ENCODE measurements at places on chromosomes 7 and 10.

DNA sequence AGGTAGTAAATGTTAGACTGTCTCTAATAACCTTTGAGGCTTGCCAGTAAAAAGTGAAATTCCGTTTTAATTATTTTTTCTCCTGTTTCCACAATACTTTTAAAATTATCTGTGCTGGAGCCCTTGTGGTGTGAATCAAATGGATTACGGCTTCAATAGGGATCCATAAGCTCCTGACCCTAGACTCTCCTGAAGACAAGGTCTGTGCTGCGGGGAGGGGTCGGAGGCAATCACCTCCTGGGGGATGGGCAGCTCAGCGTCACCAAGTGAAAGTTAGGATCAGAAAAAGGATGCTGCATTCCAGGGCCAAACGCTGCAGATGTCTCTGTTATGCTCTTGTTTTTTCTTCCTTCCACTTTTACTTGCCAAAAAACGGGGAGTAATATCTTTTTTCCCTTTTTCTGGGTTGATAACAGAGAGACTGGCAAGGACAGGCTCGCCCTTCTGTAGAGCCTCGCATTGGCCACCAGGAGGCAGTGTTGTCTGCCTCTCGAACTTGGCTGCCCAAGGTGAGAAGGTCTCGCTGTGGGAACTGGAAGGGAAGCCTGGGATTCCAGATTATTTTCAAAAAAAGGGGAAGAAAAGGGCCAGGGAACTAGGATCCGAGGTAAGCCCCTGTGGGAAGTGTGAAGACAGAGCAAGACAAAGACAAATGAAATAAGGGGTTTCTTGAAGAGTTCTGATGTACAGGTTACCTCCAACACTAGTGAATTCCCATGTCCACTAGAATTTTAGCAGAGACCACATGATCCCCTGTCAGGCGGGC is 621.9 kb downstream of the ACTR3B start:
- peak; percentile 28 for DNase-seq

DNA sequence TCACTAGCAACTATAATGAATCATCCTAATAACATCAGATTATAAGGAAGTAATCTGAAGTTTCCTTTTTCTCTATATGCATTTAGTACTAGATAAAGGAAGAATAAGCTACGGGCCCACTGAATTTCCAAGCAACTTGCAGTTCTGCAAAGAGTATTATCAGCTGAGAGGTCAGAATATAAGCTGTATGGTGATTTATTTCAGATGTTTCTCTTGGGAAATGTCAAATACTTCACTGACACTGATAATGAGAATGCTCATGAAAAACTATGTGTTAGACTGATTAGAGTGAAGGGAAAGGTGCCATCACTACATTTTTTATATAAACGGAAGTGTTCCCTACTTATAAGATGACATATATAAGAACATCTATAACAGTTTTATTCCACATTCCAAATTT is 251.2 kb upstream of the HGF start:
- no peak for DNase-seq

DNA sequence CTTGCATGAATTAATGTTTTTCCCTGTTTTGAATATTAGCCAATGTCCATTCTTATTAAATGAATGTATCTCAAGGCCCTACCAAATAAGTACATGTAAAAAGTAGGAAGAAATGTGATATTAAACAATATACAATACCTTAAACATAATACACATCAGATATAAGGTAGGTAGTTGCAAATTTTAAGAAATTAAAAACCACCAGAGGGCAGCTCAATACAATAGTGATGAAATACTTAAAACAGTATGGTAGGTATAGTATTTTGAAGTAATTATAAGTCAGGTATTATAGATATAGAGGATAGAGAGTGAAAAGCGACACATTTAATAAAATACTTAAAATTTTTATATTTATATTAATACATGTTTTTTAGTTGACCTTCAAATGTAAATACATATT is 43.6 kb upstream of the CDK14 start:
- no peak for DNase-seq

- no peak for DNase-seq
Observed at GRCh38 chr7:104826135-104826534, 187.9 kb upstream of the KMT2E start.

GRCh38 chr10:88222881-88223280 is 359.5 kb downstream of the PTEN start:
- no peak for DNase-seq

DNA sequence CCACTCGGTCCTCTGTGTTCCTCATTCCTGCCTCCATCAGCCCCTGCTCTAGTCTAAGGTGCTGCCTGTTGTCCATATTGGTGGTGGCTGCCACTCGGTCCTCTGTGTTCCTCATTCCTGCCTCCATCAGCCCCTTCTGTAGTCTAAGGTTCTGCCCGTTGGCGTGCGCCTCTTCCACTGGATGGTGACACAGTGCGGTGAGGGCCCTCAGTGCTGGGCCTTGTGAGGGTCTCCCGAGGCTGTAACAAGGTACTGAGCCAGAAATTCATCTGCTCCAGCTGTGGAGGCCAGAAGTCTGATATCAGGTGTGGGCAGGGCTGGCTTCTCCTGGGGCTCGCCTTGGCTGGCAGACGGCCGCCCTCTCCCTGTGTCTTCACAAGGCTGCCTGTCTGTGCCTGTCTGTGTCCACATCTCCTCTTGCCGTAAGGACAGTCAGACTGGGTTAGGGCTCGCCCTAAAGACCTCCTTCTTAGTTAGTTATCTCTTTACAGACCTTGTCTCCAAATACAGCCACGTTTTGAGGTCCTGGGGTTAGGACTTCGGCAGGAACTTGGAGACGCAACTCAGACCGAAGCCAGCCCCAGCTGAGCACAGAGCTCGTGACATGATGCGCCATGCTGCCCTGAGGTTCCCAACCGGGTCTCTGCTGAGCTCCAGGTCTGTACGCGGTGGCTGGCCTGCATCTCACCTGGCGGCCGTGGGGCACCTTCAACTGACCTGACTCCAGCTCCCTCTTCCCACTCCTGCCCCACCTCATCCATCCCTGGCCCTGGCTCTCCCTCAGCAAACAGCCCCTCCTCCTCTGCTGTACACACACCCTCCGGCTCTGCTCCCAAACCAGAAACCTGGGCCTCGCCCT is 181.4 kb upstream of the SHH start:
- no peak for DNase-seq

GRCh38 chr10:91593834-91594233 is 39.0 kb downstream of the PPP1R3C start:
- no peak for DNase-seq

- no peak for DNase-seq
Observed at GRCh38 chr7:131276748-131277147, 50.9 kb upstream of the MKLN1 start.

- no peak for DNase-seq
Observed at GRCh38 chr10:129945941-129946760, 17.9 kb downstream of the EBF3 start.

DNA sequence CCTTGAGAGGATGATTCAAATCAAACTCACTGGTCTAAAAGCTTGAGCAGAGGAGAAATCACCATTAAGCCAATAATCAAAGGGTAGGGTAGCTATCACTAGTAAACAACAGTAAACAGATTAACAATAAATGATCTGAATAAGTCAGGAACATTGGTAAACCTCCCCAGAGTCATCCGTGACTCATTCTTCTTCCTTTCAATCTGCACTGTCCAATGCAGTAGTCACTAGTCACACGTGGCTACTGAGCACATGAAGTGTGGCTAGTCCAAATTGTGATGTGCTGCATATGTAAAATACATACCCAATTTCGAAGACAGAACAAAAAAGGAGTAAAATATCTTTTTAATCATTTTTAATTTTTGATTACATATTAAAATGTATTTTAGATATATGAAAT is 64.0 kb downstream of the ERCC6 start:
- no peak for DNase-seq

- no peak for DNase-seq
Observed at GRCh38 chr7:140170375-140170774, 6.4 kb downstream of the KDM7A start.

DNA sequence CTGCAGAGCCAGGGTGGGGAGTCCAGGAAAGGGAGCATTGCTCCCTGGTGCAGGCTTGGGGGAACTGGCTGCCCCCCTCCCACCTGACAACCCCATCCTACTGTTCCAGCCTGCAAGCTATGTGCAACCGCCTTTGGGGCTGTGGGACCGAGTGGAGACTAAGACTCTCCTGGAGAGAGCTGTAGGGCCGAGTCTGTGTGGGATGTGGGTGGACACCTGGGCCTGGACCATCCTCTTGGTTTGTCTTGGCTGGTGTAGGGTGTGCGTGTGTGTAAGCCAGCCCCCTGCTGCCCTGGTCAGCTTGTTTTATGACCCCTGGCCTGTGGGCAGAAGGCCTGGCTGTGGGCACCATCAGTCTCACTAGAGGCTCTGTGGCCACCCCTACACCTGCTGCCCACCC is 1.6 kb upstream of the RAMP3 start:
- DNase-seq: no peak

GRCh38 chr7:108589874-108590273 is 20.2 kb downstream of the DNAJB9 start:
- DNase-seq: no peak

DNA sequence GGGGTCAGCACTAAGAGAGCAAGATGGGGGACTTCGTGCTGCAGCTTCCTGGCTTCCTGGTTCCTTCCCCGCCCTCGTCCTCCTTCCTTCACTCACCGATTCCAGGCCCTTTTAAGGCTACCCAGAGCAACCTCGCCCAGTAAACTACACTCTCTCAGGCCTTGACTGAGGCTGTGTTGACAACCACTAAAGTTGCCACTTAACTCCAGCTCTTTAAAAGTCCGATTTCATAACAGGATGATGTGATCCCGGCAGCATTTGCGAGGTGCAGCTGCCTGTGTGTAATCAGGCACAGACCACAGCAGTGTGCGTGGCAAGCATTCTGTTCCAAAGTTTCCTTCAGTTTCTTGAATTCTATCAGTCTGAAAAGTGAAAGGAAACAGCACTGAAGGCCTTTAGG is 110.6 kb downstream of the RAB11FIP2 start:
- no peak for DNase-seq

- DNase-seq: peak; percentile 71
Observed at GRCh38 chr7:155205368-155206317, 92.0 kb upstream of the INSIG1 start.

GRCh38 chr10:63628526-63629362 is 107.5 kb downstream of the REEP3 start:
- DNase-seq: peak; percentile 49

DNA sequence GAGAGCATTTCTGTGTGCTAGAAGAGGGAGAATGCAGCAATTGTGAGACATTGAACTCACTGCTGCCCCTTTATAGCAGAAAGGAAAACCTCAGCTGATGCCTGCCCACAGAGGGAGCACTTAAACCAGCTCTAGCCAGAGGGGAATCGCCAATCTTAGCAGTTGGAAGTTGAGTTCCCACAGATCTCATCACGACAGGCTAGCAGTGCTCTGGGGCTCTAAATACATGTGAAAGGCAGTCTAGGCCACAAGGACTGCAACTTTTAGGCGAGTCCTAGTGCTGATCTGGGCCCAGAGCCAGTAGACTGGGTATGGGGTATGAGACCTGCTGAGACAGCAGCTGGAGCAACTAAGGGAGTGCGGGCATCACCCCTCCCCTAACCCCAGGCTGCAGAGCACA is 25.2 kb upstream of the PRR15 start:
- no peak for DNase-seq

- DNase-seq: no peak
Observed at GRCh38 chr10:124898471-124898870, 43.5 kb upstream of the ZRANB1 start.

- DNase-seq: no peak
Observed at GRCh38 chr7:47233996-47234395, 347.9 kb downstream of the TNS3 start.

- no peak for DNase-seq
Observed at GRCh38 chr10:11168423-11169090, 150.9 kb downstream of the CELF2 start.

GRCh38 chr7:156662277-156662676 is 21.7 kb downstream of the RNF32 start:
- DNase-seq: no peak

DNA sequence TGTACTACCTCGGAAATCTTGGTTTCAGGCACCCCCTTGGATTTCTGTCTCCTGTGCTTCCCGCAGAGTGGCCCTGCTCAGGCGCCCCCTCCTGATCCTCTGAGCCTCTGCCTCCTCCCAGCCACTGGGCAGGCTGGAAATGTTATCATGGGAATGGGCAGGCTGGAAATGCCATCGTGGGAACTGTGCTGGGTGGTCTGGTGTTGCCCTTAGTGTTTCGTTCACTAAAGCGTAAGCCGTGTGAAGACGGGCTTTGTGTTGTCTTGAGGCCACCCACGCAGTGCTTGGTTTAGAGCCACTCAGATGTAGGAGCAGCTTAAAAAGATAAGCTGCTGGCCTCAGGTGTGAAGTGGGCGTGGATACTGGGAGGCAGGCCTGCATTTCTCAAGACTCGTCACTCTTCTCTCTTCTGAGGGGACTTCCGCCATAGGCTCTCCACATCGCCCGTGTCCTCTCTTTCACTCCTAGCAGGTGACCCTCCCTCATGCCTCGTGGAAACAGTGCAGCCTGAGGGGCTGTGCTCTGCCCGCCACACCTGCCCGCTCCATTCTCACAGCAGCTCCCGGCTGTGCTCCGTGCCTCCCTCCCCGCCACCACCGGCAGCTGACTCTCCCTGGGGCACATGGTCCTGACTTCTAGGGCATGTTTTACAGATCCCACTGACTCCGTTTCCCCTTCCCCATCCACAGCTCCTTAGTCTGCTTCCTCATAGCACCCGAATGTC is 28.5 kb downstream of the PPP2R2D start:
- no peak for DNase-seq

DNA sequence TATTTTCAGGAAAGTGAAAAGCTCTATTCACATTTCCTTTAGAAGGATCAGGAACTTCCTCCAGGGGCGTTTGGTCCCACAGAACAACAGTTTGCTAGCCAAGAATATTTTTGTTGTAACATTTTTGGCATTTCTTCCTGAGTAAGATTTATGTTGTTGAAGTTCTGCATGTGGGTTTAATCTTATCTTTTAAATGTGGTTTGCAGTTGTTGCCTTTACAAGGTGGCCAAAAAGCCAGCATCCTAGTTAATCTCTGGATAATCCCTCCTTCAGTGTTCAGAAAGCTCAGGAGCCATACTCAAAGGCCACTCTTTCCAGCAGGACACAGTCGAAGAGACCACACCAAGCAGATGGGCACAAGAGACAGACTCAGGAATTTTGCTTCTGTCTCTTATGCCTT is 30.0 kb downstream of the SLC26A4 start:
- no peak for DNase-seq

DNA sequence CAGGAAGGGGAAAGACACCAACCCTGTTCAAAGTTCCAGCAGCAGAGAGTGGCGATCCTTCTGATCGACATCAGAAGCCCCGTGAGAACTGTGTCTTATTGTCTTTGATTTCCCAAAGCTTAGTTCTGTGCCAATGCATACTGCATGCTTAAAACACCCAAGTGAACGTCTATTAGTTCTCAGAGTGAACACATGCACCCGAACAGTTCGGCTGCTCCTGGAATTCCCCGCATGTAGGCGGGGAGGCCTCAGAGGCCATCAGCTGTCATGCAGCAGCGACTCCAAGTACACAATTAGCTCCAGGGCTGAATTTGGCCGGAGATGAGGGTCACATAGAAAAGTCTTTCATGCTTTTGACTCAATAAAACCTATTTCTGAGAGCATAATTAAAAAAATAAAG is 276.9 kb downstream of the ZMYND11 start:
- DNase-seq: no peak

GRCh38 chr7:2980401-2981102 is 63.1 kb downstream of the CARD11 start:
- DNase-seq: no peak

GRCh38 chr7:27071622-27072390 is 24.0 kb downstream of the HOXA1 start:
- no peak for DNase-seq

- DNase-seq: no peak
Observed at GRCh38 chr7:7672545-7673239, 32.1 kb downstream of the UMAD1 start.

All from urothelium cell line (cell line).